RPMI7951 (cell line): ENCODE measurements at places on chromosomes 3 and 15. TPM values are rescaled to one million over a fixed set of nuclear protein-coding genes. Genes with fewer than 3 reads are reported as not detected.

DNA sequence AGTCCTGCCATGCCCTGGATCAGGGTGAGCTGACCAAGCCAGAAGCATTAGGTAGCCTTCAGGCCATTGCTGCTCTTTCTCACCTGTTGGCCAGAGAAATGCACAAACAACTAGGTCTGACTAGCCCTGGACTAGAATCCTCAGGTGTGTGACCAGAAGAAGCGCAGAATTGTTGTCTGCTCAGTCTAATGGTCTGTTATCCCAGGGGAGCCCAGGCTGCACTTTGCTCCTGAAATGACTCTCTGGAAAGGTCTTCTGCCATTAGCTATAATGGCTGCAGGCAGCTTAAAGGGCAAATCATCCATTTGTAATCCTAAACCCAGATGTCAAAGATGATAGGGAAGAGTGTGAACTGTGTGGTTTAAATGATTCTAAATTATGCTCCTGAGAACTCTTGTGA, 246.1 kb downstream of the NFKBIZ start:
- DNase-seq: no peak

DNA sequence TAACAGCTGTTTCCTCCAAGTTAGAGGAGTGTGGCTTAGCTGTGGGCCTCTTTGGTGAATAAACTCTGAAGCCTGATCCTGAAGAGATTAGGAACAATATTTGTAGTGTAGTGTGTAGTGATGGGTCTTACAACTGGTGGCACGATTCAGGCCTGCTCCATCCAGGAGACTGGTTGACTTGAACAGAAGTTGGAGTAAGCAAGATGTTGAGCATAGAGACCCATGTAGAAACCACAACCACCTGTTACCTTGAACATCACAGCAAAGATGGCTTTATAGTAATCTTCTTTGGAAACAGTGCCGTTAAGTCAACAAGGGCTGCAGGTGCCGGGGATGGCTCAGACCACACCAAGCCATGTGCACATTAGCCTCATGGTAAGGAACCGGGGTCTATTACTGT, 74.2 kb upstream of the RASGRP1 start:
- DNase-seq: no peak

DNA sequence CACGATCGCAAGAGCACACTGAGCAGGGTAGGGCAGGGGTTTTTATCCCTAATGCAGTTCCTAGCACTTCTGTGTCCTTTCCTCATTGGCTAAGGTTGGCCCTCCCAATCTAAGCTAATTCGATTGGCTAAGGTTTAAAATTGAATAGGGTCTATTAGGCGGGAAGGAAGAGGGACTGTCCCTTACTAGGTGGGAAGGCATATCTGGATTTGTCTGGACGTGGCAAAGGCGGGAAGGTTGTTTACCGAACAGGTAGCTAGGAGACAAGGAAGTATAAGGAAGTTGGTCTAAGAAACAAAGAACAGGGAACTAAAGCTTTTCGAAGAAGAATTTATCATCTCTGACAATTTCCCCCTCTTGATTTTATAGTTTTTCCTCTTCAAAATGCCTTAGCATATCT, 24.8 kb upstream of the ATG7 start:
- no peak for DNase-seq

DNA sequence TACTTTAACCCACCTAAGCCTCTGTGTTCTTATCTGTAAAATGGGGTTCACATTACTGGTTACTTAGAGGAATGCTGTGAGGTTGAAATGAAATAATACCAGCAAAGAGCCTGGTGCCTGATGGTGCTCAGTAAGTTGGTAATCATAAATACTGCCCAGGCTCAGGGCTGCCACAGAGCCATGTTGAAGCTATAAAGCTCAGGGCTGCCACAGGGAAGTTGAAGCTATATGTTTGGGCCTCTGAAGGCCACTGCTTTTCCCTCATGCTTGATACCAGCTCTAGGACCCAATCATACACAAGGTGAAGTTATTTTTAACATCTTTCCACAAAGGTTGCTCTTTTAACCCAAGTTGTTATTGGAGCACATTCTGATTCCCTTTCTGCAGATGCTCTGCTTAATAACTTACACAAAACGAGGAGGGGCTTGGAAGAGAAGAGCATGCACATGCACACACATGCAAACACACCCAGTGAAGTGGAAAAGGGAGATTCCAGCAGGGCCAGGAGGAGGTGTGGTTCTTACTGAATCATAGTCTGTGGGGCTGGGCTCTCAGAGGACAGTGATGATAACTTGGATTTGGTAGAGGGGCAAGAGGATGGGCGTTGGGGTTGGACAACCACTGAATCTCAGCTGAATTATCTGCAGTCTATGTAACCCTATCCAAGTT, 17.4 kb downstream of the PARP14 start:
- DNase-seq: peak; percentile 40

- no peak for DNase-seq
Measured at GRCh38 chr3:45844616-45845015, 2.7 kb upstream of the LZTFL1 start.

Gene FBXO40
- under 0.01 TPM in 2 replicates for total RNA-seq

Gene MRPL47
- total RNA-seq: 95.4 and 107 TPM in 2 replicates
